ENCODE measurements at places on chromosomes 4 and X.
A peak's percentile ranks its signal among the peaks of the same experiment; 100 is the strongest.

- DNase-seq: no peak
Measured at GRCh38 chr4:20255823-20256222, 4.1 kb downstream of the SLIT2 start.

GRCh38 chr4:120617171-120617570, 305.4 kb downstream of the PRDM5 start:
- no peak for DNase-seq

DNA sequence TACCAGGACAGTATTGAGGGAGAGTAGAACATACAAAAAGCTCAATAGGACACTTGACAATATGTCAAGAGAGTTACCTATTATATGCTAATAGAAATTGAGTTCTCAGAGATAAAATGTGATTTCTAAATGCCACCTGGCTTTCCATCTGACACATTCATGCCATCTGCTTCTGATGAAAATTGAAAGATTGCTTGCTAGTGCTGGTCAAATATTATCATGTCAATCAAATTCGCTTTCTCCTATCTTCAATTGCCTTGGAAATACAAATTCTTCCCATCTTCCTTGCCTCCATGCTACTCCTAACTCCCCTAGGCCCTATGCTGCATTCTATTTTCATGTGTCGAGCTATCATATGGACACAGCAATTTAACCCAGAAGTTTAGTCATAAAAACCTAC, 1076.9 kb downstream of the ARAP2 start:
- no peak for DNase-seq

DNA sequence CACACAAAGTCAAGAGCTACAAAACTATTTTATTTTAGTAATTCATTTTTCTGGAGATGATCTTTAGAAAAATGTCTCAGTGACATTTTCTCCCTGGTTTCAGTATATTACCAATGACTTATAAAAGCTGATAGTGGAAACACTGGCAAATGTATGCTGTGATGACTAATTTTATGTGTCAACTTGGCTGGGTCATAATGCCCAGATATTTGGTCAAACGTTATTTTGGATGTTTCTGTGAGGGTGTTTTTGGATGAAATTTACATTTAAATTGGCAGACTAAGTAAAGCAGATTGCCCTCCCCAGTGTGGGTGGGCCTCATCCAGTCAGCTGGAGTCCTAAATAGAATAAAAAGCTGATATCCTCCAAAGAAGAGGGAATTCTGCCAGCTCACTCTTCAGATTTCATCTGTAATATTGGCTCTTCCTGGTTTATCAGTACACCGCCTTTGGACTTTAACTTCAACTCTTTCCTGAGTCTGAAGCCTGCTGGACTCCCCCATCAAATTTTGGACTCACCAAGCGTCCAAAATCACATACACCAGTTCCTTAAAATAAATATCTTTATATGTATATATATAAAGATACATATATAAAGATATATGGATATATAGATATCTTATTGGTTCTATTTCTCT, 31.2 kb upstream of the RAB40A start:
- DNase-seq: no peak

DNA sequence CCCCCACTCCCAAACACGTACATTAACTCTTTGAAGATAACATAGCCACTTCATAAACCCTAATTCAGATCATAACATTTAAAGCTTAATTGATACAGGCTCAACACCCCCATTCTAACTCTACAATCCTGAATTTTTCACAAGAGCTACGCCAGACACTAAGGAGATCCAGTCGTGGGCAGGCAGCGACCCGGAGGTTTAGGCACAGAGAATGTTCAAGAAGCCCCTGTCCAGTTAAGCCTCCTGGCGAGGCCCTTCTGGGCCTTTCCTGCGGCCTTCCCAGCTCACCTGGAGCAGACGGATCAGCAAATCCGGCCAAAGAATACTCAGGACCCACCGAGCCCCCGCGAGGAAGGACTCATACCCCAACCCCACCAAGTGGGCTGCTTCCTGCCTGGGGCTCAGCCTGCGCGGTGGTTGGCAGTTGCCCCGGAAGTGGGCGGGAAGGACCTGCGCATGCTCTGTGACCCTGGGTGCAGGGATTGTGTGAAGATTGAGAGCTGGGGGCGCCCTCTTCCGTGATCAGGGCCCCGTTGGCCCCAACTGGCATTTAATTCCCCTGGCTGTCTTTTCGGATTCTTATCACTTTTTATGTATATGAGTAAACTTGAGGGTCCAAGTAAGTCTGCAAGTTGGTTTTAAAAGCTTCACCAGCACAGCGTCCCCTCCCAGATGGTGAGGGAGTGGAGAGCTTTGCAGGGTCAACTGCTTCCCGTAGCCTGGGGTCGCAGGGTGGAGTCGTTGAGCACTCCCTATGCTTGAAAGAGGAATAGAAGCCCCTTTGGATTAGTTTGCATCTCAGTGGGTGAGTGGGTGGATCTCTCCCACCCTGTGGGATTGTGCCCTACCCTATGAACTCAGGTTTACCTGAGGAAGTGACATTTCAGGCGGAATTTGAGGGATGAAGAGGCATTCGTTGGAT, at the start of gene TRIM61:
Gene TRIM61, minus strand, starts transcription at position 415 of the 922 bp plus-strand sequence. CDS start 7,655 bp downstream, outside the sequence.
- DNase-seq: peak; percentile 3

GRCh38 chr4:3013839-3014350, 50.5 kb downstream of the GRK4 start:
- DNase-seq: no peak

GRCh38 chrX:41758401-41758800, 34.4 kb downstream of the GPR82 start:
- no peak for DNase-seq
